Activated T-cell treated with anti-CD3 and anti-CD28 coated beads for 4 hours (primary cell): ENCODE measurements at places on chromosomes 1 and 21.

- no peak for DNase-seq
Measured at GRCh38 chr1:99781798-99782197, 15.4 kb upstream of the FRRS1 start.

GRCh38 chr1:2943686-2944260 is 77.5 kb upstream of the ACTRT2 start:
- DNase-seq: no peak

- DNase-seq: no peak
Measured at GRCh38 chr1:47205918-47206317, 16.1 kb upstream of the PDZK1IP1 start.

GRCh38 chr1:73040811-73041210 is 758.5 kb upstream of the NEGR1 start:
- DNase-seq: no peak

GRCh38 chr1:29960156-29960755 is 723.9 kb downstream of the PTPRU start:
- DNase-seq: no peak

DNA sequence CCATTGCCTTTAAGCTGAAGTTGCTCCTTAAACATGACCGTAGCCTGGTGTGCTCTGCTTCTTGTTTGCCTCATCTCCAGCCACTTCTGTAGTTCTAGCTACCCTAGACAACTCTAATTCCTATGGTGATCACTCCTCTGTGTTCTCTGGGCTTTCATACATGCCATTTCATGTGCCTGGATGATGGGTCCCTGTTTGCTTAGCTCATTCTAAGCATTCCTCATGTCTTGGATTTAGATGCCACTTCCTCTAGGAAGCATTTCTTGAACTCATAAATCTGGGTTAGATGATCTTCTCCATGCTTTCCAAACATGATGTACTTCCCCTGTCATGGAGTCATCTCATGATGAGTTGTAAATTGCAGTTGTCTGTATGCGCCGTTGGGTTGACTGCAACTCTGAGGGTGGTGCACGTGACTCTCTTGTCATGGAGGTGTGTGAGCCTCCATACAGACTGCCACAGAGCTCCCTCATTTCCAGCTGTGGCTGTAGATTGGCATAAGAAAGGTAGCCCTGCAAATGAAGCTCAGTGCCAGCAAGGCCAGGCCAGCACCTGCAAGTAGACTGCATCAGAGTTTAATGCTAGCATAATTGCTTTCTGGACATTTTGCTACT is 77.2 kb downstream of the LAMC1 start:
- no peak for DNase-seq

GRCh38 chr21:14483296-14483695 is 62.8 kb downstream of the SAMSN1 start:
- no peak for DNase-seq

- DNase-seq: no peak
Measured at GRCh38 chr1:41613689-41614574, 129.4 kb upstream of the EDN2 start.

DNA sequence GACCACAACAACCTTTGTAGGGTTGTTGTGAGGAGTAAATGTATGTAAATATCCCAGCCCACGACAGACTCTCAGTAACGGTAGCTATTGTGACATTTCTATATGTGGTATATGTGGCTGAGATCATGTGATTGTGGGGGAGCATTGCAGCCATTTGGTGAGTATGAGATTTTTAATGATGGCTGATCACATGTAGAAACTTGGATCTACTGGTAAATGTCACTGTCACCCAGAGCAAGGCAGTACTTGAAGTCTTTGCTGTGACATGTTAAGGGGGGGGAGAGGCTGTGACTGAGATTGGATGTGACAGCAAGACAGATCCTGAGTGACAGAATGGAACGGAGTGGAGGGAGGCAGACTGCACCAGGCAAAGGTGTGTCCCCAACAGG is 23.9 kb upstream of the MEF2D start:
- DNase-seq: no peak

- no peak for DNase-seq
Measured at GRCh38 chr1:246081856-246082668, 425.0 kb downstream of the SMYD3 start.

- no peak for DNase-seq
Measured at GRCh38 chr1:159646687-159647086, 59.1 kb downstream of the APCS start.

DNA sequence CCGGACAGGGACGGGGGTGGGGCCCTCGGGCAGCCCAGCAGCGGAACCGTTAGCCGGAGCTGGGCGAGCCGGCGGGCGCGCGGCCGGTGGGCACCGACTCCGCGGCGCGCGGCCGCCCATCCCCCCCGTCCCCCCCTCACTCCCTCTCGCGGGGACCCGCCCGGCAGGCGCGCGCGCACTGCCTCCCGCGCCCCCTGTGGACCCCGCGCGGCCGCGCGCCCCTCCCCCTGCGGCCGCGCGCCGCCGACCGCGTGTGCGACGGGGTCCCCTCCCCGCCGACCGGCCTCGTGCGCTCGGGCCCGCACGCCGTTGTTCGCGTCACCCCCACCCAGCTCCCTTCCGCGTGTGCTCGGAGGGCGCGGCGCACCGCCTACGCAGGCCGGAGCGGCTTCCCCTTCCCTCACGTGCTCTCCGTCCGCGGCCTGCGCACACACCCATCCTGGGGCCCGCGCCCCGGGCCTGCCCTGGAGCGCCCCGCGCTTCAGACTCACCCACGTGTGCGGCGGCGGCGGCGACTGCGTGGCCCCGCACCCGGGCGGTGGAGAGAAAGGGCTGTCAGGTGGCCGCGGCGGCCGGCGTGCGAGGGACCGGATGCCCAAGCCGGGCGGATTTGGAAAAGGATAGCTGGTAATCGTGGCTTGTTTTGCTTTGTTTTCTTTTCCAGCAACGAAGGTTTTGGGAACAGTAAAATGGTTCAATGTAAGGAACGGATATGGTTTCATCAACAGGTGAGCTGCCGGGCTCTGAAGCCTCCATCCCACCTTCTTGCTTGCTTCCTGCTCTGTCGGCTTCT is 717 bp downstream of the YBX1 start:
- DNase-seq: peak; percentile 28

DNA sequence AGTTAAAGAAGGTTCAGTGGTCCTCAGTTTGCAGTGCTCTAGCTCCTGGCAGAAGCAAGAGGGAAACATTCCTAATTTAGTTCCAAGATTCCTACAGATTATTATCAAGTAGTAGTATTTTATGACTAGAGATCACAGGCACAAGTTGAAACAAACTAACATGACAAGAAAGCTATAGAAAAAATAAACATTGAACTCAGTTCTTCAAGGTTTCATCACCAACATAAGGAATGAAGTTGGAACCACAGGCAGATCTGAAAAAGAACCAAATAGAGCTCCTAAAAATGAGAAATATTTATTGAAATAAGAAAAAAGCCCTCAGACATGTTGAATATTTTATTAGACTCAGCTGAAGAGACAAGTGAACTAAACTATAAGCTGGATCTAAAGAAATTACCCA is 40.6 kb downstream of the PDC start:
- no peak for DNase-seq

DNA sequence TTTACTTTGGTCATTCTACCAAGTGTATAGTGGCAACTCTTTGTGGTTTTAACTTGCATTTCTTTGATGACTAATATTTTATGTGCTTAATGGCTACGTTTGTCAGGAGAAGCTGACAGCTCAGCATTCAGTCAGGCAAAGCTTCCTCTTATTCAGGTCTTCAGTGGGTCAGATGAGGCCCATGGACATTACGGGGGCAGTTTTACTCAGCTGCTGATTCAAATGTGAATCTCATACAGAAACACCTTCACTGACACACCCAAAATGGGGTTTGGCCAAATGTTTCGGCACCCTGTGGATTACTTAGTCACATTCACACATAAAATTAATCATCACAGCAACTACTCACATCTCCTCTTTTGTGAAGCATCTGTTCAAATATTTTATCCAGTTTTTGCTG is 104.9 kb upstream of the PLD5 start:
- no peak for DNase-seq

- no peak for DNase-seq
Measured at GRCh38 chr1:27760426-27760825, 12.6 kb upstream of the STX12 start.

- DNase-seq: no peak
Measured at GRCh38 chr1:229984992-229985612, 81.9 kb upstream of the GALNT2 start.

- no peak for DNase-seq
Measured at GRCh38 chr21:14526836-14527695, 19.0 kb downstream of the SAMSN1 start.

DNA sequence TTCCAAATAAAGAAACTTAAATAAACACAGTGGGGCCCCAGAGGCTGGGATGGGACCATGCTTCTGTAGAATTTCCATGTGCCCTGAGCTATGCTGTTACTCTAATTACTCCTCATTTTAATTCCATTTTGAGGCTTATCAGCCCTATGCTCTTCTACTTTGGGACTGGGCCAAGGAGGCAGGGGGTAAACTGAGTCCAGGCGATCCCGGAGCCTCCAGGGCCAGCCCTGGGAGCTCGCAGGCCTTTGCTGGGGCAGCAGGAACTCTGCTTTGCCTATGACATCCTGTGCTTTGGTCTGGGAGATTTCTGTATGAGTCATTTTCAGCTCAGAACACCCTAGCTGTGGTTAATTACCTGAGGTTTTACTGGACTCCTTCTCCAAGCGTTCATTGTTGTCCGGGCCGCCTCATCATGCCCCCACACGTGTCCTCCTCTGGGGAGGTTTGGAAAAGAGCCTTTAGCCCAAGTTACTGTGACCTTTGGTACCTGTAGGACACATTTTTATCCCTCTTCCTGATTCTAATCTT is 95.7 kb downstream of the RHOU start:
- no peak for DNase-seq

- DNase-seq: no peak
Measured at GRCh38 chr1:85798419-85798818, 90.2 kb upstream of the ZNHIT6 start.

DNA sequence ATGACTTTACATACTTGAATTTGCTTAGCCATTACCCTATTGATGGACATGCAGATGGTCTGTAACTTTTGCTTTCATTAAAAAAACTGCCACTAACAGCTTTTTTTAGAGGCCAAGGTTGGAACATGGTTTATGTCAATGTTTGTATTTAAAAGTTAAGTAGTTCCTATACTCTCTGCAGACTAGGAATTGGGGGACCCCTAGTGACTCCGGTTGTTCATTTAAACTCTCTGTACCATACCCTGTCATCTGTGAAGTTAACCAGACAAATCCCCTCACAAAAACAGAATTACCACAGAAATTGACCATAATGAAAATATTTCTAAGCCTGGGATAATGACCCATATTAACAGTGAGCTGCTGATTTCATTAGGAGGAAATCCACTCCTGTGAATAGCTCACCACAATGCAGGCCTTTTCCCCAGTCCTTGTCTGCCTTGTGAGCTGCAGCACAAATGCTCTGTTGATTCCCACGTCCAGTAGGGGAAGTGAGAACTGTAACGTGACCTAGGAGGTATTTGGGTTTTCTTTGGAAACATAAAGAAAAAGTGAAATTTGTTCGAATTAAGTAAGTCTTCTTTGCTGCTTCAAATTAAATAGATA is 30.2 kb upstream of the CD101 start:
- DNase-seq: no peak

- DNase-seq: no peak
Measured at GRCh38 chr1:114149211-114149610, 4.5 kb downstream of the SYT6 start.

GRCh38 chr1:104807590-104807989 is 1057.9 kb downstream of the AMY1C start:
- no peak for DNase-seq
